ENCODE measurements at places on chromosomes 2 and 18.

DNA sequence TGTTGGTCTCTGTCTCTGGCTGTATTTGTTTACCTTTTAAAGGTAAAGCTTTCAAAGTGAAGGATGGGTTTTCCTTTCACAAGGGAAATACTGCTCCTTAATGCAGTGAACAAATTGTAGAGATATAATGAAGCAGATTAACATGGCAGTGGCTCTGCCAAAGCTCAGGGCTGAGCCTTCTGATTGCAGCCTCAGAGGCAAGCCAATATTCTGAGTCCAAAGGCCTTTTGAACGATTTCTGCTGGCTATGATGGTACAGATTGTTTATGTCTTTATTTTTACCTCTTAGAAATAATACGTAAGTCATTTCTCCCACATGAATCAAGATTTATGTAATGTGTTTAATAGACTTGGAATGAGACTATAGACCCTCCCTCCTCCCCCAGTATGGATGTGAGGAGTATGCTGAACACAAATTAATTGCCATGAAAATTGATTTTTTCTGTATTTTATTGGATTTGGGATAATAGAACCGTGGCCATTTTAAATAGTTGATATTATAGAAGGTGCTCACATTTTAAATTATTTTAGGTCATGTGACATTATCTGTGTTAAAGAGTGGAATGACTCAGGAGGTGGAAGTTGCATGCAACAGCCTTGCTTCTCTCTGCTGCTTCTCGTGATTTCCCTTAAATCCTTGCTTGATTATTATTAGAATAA, 772 bp downstream of the SCN2A start:
- DNase-seq: no peak

DNA sequence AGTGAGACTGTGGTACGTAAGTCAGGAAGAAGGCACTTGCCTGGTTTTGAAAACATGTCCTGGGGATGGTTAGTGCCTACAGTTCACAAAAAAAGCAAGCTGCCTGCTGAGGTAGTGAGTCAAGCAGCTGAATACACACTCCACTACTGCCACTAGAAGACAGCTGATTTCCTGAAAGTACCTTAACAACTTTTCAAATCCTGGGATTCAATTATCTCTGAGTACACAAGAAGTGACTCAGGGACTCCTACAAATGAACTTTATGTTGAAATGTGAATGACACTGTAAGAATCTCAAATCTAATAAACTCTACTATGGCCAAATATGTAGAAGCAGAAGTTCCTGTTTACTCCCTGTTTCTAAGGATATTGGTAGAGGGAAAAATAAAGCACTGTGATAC, 58.0 kb upstream of the ARL5A start:
- DNase-seq: no peak

- DNase-seq: no peak
Observed at GRCh38 chr2:235220331-235220730, 268.5 kb downstream of the SH3BP4 start.

DNA sequence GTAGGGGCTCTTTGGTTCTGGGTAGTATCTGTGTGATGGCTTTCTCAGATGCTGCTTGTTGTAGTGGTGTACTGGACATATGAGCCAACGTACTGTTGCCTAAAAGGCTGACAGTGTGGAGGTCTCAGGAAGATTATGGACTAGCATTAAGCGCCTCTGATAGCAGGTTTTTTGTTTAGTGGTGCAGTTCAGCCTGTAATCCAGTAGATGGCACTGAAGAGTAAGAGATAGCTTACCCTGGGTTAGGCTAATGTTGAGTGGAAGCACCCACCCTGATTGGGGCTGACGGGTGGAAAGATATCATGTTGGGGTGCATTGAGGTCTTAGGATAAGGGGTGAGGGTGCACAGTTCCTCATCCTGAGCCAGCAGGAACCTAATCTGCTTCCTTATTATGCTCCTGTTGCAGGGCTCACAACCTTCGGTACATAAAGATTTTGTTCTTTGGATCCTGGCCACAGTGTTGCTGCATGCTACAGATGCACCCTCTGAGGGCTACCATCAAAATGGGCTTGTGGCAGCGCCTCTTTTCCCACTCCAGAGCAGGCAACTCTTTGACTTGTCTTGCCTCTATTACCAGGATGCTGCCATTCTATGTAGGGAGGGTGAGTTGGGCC, 79.6 kb downstream of the MSTN start:
- DNase-seq: peak; percentile 14

DNA sequence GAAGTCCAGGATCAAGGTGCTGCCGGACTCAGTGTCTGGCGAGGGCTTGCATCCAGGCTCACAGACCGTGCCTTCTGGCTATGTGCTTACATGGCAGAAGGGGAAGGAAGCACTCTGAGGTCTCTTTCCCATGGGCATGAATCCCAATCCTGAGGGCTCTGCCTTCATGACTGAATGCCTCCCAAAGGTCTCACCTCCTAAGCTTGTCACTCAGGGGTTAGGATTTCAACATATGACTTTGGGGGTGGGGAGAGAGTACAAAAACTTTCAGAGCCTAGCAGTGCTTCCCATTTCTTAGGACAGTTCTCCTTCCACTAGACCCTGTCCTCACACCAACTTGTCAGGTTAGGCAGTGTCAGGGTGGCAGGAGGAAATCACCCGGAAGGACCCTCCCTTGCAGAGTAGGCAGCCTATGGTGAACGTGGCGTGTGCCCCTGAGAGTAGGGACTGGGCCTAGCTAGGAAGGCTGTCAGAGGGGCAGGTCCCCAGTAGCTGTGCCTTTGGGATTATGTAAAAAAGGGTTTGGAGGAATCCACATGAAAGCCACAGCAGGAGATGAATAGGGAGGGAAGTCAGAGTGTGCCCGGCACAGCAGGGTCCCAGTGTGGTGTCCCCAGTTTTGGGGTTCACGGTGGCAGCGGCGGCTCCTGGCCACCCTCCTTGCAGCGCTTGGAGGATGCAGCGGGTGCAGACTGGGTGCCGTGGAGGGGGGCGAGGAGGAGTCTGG, 233.3 kb downstream of the LDLRAD4 start:
- no peak for DNase-seq

DNA sequence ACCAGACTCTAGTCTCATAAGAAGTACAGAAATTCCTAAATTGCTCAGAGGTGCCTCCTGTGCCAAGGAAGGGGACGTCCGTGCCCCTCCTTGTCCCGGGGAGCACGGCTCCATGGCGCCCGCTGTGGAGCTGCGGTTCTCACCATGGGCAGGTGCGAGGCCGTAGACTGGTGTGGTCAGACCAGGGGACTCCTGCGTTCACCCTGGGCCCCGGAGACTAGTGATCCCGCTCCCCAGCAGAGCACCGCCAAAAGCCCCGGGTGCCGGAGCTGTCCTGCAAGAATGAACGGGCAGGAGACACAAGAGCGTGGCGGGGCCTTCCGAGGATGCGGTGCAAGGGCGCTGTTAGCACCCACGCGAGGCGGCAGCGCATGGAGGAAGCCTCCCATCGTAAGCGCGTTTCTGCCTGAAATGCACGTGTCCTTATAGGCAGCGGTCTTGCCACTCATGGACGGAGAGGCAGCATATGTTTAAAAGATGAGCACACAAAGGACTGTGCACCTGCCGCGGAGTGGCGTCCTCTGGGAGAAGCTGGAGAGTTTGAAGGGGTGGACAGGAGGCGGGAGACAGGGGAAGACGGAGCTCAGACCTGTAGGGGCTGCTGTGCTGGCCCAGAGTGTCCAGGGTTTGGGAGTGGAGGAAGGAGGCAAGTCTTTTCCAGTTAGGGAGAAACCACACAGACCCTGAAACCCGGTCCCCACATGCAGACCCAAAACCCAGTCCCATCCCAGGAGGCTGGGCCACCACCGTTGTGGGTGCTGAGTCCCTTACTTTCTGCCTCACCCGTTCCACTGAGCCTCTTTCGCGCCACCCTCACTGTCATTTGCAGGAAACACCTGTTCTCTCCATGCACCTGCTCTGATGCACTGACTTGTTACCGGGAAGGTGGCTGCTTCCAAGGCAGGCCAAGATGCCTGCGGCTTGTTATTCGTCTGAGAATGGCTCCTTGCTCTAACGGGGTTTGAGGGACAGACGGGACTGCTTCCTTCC, 7.5 kb upstream of the KCNG2 start:
- DNase-seq: no peak

DNA sequence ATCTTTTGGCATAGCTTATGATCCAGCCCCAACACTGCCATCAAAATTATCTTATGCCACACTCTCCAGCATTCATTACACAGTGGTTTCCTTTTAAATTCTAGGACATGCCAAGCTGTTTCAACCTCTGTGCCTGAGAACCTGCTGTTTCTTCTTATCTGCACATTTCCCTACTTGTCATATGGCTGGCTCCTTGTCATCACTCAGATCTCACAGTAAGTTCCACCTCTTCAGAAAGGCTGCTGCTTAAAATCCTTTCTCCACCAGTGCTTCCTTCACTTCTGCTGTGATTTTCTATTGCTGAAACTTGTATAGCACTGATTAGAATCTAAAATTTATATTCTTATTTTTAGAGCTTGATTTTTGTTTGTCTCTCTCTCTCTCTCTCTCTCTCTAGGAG, 43.4 kb downstream of the MC4R start:
- no peak for DNase-seq

GRCh38 chr2:233353769-233354499, at the start of gene DGKD:
DGKD (plus strand) TSS chr2:233354494; CDS start chr2:233354519, 25 bp downstream.
- DNase-seq: peak; percentile 92

- DNase-seq: no peak
Observed at GRCh38 chr2:38156436-38156835, 80.5 kb upstream of the CYP1B1 start.

GRCh38 chr2:233482616-233483015, 84.0 kb downstream of the USP40 start:
- DNase-seq: no peak

DNA sequence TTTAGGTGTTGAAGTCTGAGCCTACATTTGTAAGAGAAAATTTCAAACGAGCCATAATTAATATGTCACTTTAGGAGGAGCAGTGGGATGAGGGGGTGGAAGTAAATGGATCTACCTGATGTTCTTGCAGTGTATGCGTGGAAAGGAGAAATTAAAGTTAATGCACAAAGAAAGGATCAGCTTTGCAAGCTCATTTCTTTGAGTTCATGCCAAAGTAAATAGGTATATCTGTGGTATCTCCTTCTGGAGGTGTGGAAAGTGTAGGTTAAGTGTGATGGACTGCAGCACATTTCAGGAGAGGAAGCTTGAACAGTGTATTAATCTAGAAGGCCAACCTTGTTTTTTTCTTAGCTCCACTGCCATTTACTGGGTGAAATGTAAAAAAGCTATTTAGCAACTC, 307.5 kb upstream of the ZEB2 start:
- DNase-seq: no peak

DNA sequence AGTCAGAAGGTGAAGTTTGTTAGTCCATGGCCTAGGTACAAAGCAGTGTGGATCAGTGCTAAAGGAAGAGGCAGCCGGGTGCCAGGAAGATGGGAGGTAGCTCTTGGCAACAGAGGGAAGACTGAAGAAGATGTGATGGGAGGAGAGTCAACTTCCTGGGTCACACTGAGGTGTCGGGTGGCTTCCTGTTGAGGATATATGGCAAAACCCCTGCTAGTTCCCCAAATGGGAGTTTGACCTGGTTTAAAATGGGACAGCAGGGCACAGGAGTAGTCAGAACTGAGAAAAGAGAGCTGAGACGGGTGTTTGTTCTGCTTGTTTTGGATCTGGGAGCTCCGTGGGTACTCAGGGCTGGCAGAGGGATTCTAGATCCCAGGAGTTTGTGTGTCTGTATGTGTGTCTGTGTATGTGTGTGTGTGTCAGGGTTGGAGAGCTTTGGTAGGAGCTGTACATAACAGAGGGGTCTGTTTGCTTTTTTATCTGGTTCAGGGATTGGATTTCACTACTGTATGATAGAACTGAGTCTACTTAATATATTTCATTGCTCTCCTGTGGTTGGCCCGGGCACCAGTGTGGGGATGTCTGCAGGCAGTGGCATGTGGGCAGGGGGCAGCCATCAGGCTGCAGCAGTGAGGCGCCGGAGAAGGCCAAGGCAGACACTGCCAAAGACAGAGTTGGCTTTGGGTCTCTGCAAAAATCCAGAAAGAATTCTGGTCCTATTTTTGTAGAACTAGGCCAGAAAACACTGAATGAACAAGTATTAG, 17.1 kb downstream of the MXD1 start:
- DNase-seq: no peak

DNA sequence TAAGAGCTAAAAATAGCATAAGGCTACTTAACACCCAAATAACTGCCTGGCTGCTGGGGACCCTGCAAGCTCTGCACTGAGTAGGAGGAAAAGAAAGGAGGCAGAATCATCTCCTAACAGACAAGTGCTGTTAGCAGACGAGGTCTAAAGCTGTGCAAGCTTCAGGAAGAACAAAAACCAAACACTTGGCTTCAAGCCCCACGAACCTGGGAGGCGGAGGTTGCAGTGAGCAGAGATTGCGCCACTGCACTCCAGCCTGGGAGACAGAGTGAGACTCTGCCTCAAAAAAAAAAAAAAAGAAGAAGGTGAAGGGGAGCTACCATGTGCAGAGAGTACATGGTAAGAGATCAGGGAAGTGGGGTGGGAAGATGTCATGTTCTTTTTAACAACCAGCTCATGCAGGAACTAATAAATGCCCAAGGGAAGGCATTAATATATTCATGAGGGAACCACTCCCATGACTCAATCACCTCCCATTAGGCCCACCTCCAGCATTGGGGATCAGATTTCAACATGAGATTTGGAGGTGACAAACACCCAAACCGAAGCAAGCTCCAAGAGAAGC, 28.8 kb upstream of the INO80C start:
- DNase-seq: no peak

Data from urothelium cell line (cell line).